ENCODE measurements at places on chromosomes 11 and 22. TPM values are rescaled to one million over a fixed set of nuclear protein-coding genes. Genes with fewer than 3 reads are reported as not detected.

- DNase-seq = no peak
Observed at GRCh38 chr11:63904743-63905142, 12.2 kb downstream of the RCOR2 start.

- no peak for DNase-seq
Observed at GRCh38 chr11:95680169-95680929, 109.2 kb downstream of the FAM76B start.

The CHRDL2 gene
- not detected for total RNA-seq

- no peak for DNase-seq
Observed at GRCh38 chr22:39651053-39651996, 80.8 kb downstream of the CACNA1I start.

The OR6A2 gene
- not detected for total RNA-seq
